ENCODE measurements at places on chromosomes 1 and 21. TPM values are rescaled to one million over a fixed set of nuclear protein-coding genes. Genes with fewer than 3 reads are reported as not detected.

KRTAP19-3 gene
- total RNA-seq = not detected

DNA sequence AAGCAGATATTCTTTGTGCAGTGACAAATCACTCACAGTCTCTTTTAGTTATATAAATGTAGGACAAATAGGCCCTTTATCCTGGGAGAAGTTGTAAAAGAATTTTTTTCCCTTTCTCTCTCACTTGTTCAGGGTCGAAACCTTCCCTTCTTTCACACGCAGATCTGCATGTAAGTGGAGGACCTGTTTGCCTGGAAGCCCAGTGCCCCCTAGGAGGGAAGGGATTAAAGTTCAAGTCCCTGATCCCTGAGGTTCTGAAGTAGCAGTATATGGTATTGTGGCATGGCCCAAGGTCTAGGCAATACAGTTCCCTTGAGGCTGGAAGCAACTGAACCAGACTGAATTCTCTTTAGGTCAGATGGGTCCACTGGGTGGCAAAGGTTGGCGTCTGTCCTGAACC lies 48.6 kb upstream of the PTGFRN start:
- no peak for DNase-seq

- no peak for DNase-seq
Measured at GRCh38 chr1:203189951-203190352, 3.4 kb upstream of the CHI3L1 start.

DNA sequence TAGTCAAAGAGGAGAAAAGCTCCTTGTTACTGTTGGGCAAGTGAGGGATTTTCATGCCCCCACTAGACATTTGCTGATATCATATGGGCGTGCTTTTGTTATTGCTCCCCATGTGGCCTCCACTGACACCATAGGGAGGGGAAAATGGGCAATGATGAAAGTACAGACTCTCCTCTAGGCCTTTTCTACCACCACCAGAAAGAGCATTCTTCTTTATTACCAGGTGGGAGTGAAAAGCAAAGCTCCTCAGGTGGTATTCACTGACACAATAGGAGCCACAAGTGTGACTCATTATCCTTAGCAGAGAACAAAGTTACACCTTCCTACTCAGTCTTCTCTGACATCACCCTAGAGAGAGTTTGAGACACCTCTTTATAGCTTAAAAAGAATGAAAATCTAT lies 667.1 kb downstream of the LTN1 start:
- no peak for DNase-seq

DNA sequence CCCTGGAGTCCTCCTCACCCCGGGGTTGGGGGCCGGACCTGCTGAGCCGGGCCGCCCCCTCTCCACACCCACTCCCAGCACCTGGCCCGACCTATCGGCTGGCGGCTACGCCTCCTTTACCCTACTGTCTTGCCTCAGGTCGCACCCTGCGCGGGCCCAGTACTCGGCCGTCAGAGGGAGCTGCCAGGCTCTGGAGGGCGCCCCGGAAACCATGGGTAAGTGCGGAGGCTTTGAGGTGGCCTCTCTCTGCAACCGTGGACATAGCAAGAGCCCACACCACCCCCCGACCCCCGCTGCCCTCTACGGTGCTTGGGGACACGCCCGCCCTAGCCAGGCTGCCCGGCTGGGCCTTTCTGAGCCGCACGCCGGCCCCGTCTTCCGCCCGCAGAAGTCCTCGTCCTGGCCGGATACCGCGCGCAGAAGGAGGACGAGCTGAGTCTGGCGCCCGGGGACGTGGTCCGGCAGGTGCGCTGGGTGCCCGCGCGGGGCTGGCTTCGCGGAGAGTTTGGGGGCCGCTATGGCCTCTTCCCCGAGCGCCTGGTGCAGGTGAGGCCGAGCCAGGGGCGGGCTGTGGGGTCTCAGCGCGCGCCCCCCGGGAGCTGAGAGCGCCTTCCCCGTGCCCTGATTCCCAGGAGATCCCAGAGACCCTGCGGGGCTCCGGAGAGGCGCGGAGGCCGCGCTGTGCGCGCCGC lies at the start of gene SH3D21:
Gene SH3D21, plus strand, starts transcription at position 159 of the 692 bp plus-strand sequence. Its CDS starts 53 bp downstream, at position 212.
- no peak for DNase-seq

DNA sequence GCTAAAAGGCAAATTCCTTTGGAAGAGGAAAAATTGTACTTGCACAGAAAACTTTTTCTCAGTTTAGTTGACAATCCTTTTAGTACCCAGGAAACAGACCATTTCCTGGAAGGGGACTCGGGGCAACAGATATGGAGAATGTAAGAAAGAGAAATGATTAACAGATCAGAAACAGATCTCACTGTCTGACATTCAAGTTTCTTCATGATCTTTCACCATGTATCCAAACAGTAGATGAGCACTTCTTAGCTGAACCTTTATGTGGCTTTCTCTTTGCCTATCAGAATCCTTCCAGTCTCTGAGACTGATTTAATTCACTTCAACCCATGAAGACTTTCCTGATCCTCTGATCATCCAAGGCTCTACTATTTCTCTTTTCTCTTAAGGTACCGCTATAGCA lies 2.7 kb downstream of the TTLL7 start:
- no peak for DNase-seq

GRCh38 chr1:179025125-179025974 lies at the start of gene FAM20B:
Gene FAM20B, plus strand, starts transcription at chr1:179025894. Its CDS starts 17,954 bp downstream, at chr1:179043848.
- peak; percentile 99 for DNase-seq

RNF186 gene
- total RNA-seq = not detected

All from mesenteric fat pad (tissue), 1 donor.